ENCODE measurements at places on chromosomes 7 and 10. TPM values are rescaled to one million over a fixed set of nuclear protein-coding genes. Genes with fewer than 3 reads are reported as not detected.

PPP1R17 gene
- polyA plus RNA-seq = 1.7 TPM

AGMO gene
- 0.16 TPM for polyA plus RNA-seq

VWDE gene
- 104 TPM for polyA plus RNA-seq

CACNB2 gene
- 101 TPM for polyA plus RNA-seq

SLC26A4 gene
- not detected for polyA plus RNA-seq

TSPAN14 gene
- 57.0 TPM for polyA plus RNA-seq

GDF2 gene
- 4.4 TPM for polyA plus RNA-seq

PIK3AP1 gene
- 1.1 TPM for polyA plus RNA-seq

NOS3 gene
- polyA plus RNA-seq = 16.3 TPM

GJD4 gene
- not detected for polyA plus RNA-seq

PBLD gene
- polyA plus RNA-seq = 5.6 TPM

AKR1C4 gene
- polyA plus RNA-seq = not detected

CNPY1 gene
- not detected for polyA plus RNA-seq

ITPRID1 gene
- not detected for polyA plus RNA-seq

EEPD1 gene
- 4.8 TPM for polyA plus RNA-seq

UTF1 gene
- not detected for polyA plus RNA-seq

AMPH gene
- 1.4 TPM for polyA plus RNA-seq

GSAP gene
- 1.7 TPM for polyA plus RNA-seq

COL28A1 gene
- 0.70 TPM for polyA plus RNA-seq

PON1 gene
- polyA plus RNA-seq = 0.51 TPM

PRRT4 gene
- polyA plus RNA-seq = 13.2 TPM

PTPRN2 gene
- 0.28 TPM for polyA plus RNA-seq

BPGM gene
- 21.2 TPM for polyA plus RNA-seq

Data from cardiac muscle cell (in vitro differentiated cells and primary cell).